CD4-positive, alpha-beta T cell (primary cell): ENCODE measurements at places on chromosomes 7 and 10. TPM values are rescaled to one million over a fixed set of nuclear protein-coding genes. Genes with fewer than 3 reads are reported as not detected.

The OR2A12 gene
- not detected for total RNA-seq

The SPDYE8 gene
- total RNA-seq, result not detected

The SPDYE1 gene
- total RNA-seq, result not detected

The OPN4 gene
- total RNA-seq, result not detected

The CNPY1 gene
- total RNA-seq, result not detected

The TEX47 gene
- total RNA-seq, result not detected

The PAX4 gene
- not detected for total RNA-seq

The PKD1L1 gene
- total RNA-seq, result 0.25 TPM

The AKR1C1 gene
- total RNA-seq, result 1.6 TPM

The SLC18A2 gene
- total RNA-seq, result 0.92 TPM

The CFAP46 gene
- not detected for total RNA-seq

The TRIL gene
- not detected for total RNA-seq

The TET1 gene
- total RNA-seq, result 1.5 TPM

The PRPF18 gene
- total RNA-seq, result 22.7 TPM

The GPR26 gene
- total RNA-seq, result not detected

The MBLAC1 gene
- 4.4 TPM for total RNA-seq

The SEPHS1 gene
- 17.9 TPM for total RNA-seq

The RAMP3 gene
- not detected for total RNA-seq

The LIPN gene
- total RNA-seq, result not detected

The HOXA1 gene
- 0.14 TPM for total RNA-seq

The GIMAP4 gene
- total RNA-seq, result 20.7 TPM

The GTF2IRD1 gene
- 1.2 TPM for total RNA-seq

The RTKN2 gene
- 3.7 TPM for total RNA-seq

The ZNF32 gene
- total RNA-seq, result 19.5 TPM

The AKR1C4 gene
- not detected for total RNA-seq

The ATRNL1 gene
- not detected for total RNA-seq

The ZWINT gene
- total RNA-seq, result 1.1 TPM

The LGI1 gene
- total RNA-seq, result not detected

The ZNF117 gene
- 2.2 TPM for total RNA-seq

The ELAPOR2 gene
- 7.2 TPM for total RNA-seq

The COL1A2 gene
- 0.28 TPM for total RNA-seq

The ELN gene
- total RNA-seq, result not detected

The DENND11 gene
- total RNA-seq, result 41.1 TPM

The HMX3 gene
- not detected for total RNA-seq

The CCDC6 gene
- 22.1 TPM for total RNA-seq

The ATP5MK gene
- total RNA-seq, result 111 TPM

The CPSF4 gene
- 28.1 TPM for total RNA-seq

The UTF1 gene
- not detected for total RNA-seq

The LRRD1 gene
- total RNA-seq, result not detected

The KBTBD2 gene
- 92.3 TPM for total RNA-seq

The CUX1 gene
- 38.0 TPM for total RNA-seq

The PHTF2 gene
- 22.6 TPM for total RNA-seq
